ENCODE measurements at places on chromosomes 5 and 9. TPM values are rescaled to one million over a fixed set of nuclear protein-coding genes. Genes with fewer than 3 reads are reported as not detected.

DNA sequence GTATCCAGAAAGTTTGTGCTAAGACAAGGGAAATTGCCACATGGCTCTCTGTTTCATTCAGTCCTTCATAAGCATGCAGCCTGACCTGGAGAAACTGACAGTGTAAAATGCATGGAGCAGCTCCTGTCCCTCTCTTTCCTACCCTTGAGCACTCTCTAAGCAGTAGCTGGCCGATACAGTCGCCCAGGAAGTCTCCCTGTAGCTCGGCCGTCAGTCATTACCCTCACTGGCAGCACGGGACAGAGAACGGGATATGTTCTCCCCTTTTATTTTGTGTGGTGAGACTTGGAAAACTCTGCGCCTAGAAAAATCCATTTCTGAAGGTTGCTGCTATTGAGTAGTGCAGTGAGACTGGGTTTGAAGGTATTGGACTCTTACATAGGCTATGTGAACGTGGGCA lies 56.8 kb upstream of the KCNMB1 start:
- no peak for DNase-seq

Gene PCDHB12
- total RNA-seq, result 2.4 TPM

Gene BTNL8
- not detected for total RNA-seq

DNA sequence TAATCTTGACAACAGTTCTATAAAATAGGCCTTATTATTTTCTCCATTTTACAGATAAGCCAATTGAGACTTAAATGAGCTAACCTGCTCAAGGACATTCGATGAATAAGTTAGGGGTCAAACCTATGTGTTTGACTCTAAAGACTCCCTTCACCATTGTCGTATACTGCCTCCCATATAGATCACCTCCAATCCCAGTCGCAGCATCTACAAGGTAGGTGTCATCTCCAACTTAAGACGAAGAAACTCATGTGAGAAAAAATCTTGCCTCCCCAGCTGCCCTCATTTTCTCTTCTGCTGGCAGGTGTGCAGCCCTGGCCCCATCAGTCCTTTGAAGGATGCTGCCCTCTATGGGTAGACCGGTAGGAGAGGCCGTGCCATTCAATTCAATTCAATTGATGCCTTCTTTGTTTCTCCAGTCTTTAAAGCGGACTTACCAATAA lies 75.2 kb upstream of the SMARCA2 start:
- DNase-seq, result no peak

Gene CNTNAP3
- 16.4 TPM for total RNA-seq

- DNase-seq, result no peak
Measured at GRCh38 chr5:75152860-75153259, 83.8 kb downstream of the ANKRD31 start.

Gene ENC1
- 12.0 TPM for total RNA-seq

Gene DMGDH
- total RNA-seq, result 3.3 TPM

GRCh38 chr9:36598273-36598672 lies 25.6 kb downstream of the MELK start:
- DNase-seq, result no peak

- peak; percentile 63 for DNase-seq
Measured at GRCh38 chr5:154755361-154756008, at the start of gene LARP1. TSS of gene LARP1 (plus strand) at chr5:154755377. CDS start at chr5:154755758, 381 bp downstream.

Gene BRD9
- total RNA-seq, result 39.3 TPM

DNA sequence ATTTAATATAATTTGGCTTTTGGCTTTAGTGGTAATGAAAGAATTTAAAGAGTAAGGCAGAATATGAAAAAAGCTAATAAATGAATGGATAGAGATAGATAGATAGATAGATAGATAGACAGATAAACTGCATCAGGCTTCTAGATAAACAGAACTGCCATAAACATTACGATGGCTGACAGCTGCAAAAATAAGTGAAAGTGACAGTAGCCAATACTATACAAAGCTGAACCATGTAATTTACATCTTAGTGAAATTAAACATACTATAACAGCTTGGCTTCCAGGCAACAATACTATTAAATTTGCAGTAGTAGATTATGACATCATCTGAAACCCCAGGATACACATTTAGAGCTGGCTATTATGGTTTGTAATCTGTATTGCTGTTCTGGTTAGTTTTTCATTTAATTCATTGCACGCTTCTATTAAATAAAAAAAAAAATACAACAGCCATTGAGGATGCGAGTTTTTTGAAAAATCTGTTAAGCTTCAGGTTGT lies 1354.8 kb downstream of the PTPRD start:
- DNase-seq, result no peak

Gene SH3GL2
- total RNA-seq, result 0.18 TPM

GRCh38 chr9:19935422-19935821 lies 146.6 kb upstream of the SLC24A2 start:
- DNase-seq, result no peak
